ENCODE measurements at places on chromosomes 13 and 19. TPM values are rescaled to one million over a fixed set of nuclear protein-coding genes. Genes with fewer than 3 reads are reported as not detected.

DNA sequence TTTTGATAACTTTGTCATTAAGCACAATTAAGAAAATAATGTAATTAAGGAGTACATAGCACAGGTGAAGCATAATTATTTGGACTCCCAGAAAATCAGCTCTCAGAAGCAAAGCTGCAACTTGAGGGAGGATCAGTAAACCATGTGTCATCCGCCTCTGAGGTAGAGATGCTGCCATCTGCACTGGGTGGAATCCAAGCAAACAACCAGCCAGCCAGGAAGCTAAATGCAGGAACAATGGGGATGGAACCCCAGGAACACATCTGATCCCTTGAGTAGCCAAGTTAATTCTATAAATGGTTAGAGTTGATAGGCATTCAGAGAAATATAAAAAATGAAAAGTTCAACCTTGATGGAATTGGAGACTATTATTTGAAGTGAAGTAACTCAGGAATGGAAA, 520.2 kb downstream of the RFC3 start:
- DNase-seq = no peak

- DNase-seq = no peak
Measured at GRCh38 chr13:110134801-110135200, 172.2 kb downstream of the COL4A1 start.

DNA sequence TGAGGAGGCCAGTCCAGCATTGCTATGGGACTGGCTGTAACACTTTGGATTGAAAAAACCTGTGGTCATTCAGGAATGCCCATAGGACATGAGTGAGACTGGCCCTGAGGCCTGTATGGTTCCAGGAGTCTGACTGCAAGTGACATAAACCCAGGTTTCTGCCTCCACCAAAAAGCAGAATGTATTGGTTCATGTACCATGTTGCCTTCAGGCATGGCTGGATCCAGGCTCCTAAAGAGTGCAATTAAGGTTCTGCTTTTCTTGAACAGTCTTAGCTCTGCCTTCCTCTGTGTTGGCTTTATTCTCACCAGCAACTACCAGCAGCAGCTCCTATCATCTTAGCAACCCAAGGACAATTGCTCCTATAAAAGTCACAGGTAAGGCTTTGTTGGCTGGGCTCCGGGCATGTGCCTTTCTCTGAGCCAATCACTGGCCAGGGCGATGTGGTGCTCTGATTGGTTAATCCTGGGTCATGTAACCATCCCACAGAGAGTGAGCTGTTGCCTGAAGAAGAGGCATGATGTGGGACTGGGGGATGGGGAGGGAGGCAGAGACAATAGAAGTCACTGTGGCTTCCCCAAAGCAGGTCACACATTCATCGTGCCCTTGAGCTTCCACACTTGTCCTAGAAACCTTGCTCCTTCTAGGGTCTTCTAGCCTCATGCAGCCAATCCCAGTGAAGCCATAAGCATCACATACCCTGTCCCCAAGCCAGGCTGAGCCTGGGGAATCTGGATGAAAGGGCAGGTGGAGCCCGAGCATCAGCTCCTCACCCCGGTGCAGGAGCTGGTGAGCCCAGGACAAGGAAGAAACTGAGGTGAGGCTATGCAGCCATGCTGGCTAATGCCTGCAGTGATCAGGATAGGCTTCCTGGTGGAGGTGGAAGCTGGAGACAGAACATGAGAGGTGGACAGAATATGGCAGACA, 123.9 kb downstream of the URI1 start:
- no peak for DNase-seq

- no peak for DNase-seq
Measured at GRCh38 chr13:64765636-64766035, 2464.5 kb downstream of the PCDH9 start.

- DNase-seq = no peak
Measured at GRCh38 chr13:92460479-92460878, 766.1 kb upstream of the GPC6 start.

DNA sequence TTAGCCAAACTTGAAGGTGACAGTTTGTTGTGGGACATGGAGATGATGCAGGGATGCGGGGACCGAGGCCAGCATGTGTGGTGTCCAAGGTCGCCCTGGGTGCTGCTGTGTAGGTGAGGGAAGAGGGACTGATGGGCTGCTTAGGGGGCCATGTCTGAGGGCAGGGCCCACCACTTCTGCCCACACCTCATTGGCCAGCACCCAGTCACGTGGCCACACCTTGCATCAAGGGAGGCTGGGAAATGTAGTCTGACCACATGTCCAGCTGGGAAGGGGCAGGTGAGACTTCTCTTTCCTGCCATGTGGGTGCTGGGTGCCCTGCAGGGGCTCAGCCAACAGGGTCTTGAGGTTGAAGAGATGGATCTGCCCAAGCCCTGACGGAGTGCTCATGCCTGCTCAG, 88.9 kb downstream of the KDM4B start:
- DNase-seq = no peak

GRCh38 chr13:100140441-100140840, 51.5 kb downstream of the PCCA start:
- DNase-seq = no peak

DNA sequence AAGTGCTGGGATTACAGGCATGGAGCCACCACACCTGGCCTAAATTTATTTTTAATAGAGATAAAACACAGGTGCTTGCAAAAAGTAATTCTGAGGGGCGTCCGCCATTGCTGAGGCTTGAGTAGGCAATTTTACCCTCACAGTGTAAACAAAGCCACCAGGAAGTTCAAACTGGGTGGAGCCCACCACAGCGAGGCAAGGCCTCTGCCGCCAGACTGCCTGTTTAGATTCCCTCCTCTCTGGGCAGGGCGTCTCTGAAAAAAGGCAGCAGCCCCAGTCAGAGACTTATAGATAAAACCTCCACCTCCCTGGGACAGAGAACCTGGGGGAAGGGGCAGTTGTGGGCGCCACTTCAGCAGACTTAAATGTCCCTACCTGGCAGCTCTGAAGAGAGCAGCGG, 50.7 kb downstream of the B3GLCT start:
- DNase-seq = no peak

DNA sequence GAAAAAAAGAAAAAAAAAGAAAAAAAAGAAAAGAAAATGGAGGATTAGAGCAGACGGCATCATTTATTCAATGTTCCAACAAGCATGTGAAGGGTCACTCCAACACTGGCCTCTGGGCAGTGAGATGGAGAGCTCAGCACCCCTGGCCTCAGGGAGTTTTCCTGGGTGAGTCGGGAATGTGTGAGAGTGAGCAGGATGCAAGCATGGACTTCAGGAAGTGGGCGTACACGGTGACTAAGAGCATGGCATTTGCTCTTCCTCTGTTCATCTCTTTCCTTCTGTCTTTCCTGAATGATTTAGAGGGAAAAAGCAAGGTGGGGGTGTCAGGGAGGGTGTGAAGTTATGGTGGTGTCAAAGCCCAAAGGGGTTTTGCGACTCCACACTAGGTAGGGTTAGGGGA, 682 bp upstream of the CABP5 start:
- no peak for DNase-seq

GRCh38 chr13:27627380-27627779, 5.7 kb downstream of the POLR1D start:
- no peak for DNase-seq

DNA sequence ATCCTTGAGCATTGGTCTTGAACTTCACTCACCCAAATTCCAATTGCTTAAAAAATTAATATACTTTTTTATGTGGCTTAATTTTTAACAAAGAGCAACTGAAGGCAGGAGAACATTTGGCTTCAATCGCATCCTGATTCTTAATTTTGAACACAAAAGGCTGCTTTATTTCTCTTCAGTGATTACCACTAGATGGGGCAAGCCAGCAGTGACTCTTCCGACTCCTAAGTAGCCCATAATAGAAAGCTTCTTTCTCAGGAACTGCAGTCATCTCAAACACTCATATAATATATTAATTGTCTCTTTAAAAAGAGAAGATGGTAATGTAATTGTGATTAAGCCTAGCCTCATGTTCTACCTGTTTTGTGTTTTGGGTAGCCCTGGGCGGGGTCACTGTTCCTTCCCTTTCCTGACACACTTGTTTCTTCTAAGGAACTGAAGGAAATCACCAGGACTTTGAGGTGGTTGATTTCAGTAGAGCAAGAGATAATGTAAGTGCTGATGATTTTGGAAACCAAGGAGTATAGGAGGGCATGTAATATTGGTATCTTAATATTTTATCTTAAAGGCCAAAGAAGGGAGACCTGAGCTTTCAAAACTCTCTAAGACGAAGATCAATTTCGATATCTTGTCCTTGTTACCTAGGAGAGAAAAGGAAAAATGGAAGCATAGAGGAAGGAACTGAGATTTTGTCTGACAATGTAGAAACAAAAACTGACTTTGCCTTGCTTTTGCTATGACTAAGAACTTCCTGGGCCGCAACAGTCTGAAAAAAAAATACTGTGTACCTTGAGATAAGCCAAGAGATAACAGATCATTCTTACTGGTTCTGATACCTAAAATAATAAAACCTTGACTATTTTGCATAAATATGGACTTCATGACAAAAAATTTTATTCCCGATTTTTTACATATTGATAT, 73.1 kb downstream of the TNFSF13B start:
- DNase-seq = peak; percentile 6

GRCh38 chr13:46172531-46172991, 9.4 kb downstream of the LCP1 start:
- no peak for DNase-seq

PINLYP gene
- polyA plus RNA-seq = 1.8 TPM

ZNF90 gene
- 1.3 TPM for polyA plus RNA-seq

KLK2 gene
- polyA plus RNA-seq = not detected

NLRP9 gene
- not detected for polyA plus RNA-seq
